ENCODE measurements at places on chromosomes 6 and 20.

DNA sequence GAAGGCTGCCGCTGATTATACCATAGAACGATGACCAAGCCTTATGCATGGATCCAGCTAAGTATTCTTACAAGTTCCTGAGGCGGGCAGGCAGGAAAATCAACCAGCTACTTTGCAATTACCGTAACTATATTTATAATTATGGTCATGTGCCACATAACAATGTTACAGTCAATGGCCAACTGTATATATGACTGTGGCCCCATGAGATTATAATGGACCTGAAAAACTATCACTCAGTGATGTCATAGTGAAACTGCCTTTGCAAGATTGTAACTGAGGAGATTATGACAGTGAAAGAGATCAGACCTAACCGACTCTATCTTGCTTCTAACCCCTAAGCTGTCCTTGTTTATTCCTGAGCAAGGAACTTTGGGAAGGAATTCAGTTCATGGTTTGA lies 33.1 kb upstream of the FAM135A start:
- no peak for DNase-seq

- no peak for DNase-seq
Observed at GRCh38 chr20:57499676-57500075, 25.3 kb downstream of the CTCFL start.

- DNase-seq, result no peak
Observed at GRCh38 chr6:139082370-139082769, 52.5 kb upstream of the HECA start.

GRCh38 chr6:44245391-44245911 lies 1.4 kb upstream of the HSP90AB1 start:
- DNase-seq, result no peak

DNA sequence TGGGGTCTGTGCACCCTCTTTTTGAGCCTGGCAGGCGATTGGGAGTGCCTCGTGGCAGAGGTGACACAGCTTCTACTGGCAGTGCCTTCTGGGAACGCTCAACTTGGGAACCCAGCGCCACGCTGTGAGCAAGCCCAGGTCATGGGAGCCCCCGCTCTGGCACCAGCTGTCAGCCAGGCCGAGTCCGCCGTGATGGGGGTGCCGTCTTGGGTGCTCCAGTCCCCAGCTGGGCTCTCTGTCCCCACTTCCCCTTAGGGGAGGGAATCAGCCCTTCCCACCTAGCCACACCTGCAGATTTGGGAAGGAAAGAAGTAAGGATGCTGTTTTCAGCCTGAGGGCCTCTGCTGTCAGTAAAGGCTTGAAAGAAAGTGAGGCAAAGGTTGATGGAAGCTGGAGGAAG lies 31.0 kb upstream of the NTSR1 start:
- no peak for DNase-seq
